ENCODE measurements at places on chromosomes 7 and 10. TPM values are rescaled to one million over a fixed set of nuclear protein-coding genes. Genes with fewer than 3 reads are reported as not detected.

The HOXA9 gene
- total RNA-seq: not detected

The STX1A gene
- total RNA-seq: 2.1 TPM

The SPDYE16 gene
- total RNA-seq: 0.59 TPM

The TRA2A gene
- total RNA-seq: 144 TPM

The ZSCAN21 gene
- total RNA-seq: 10.6 TPM

The MRPS16 gene
- total RNA-seq: 85.9 TPM

The TMEM176A gene
- not detected for total RNA-seq

The SFTPA1 gene
- not detected for total RNA-seq

The NPC1L1 gene
- total RNA-seq: not detected

The SCART1 gene
- total RNA-seq: 2.8 TPM

The RBP3 gene
- not detected for total RNA-seq

The NIPSNAP2 gene
- total RNA-seq: 33.7 TPM

The EIF3A gene
- 109 TPM for total RNA-seq

The PRPS1L1 gene
- total RNA-seq: not detected
